Heart right ventricle (tissue), 16 donors: ENCODE measurements at places on chromosomes 3 and 15. TPM values are rescaled to one million over a fixed set of nuclear protein-coding genes. Genes with fewer than 3 reads are reported as not detected.
A peak's percentile ranks its signal among the peaks of the same experiment; 100 is the strongest.

CYP1A2 gene
- polyA plus RNA-seq: not detected

GABRR3 gene
- not detected for polyA plus RNA-seq

DUOX2 gene
- polyA plus RNA-seq: 0.03 TPM

FBXW12 gene
- polyA plus RNA-seq: not detected

GXYLT2 gene
- polyA plus RNA-seq: 1.5 TPM

ANKRD34C gene
- 0.15 TPM for polyA plus RNA-seq

ADAMTS9 gene
- 33.4 TPM for polyA plus RNA-seq

AADACL2 gene
- not detected for polyA plus RNA-seq

CCNB2 gene
- not detected for polyA plus RNA-seq

GRM2 gene
- polyA plus RNA-seq: 0.04 TPM

GASK1A gene
- polyA plus RNA-seq: 0.59 TPM

RTP3 gene
- polyA plus RNA-seq: not detected

DNA sequence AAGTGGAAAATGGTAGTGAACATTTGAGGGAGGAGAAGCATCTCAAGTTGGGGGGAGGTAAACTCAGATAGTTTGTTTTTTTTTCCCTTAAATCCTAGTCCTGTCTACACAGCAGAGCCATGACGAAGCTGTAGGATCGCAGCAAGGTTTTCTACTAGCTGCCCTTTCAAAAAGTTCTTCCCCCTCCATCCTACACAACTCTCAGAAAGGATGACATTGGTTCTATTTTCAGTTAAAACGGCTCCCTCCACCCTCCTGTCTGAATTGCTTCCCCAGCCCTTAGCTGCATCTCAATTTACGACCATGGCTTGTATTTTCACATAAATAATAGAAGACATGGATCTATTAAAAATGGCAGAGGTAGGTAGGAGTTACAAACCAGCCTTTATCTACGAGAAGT lies 2.2 kb downstream of the HOMER2 start:
- DNase-seq: no peak

- DNase-seq: no peak
Observed at GRCh38 chr3:28247286-28247685, 5.9 kb downstream of the CMC1 start.

GRCh38 chr3:53219895-53220483 lies 35.8 kb downstream of the TKT start:
- DNase-seq: peak; percentile 84

- DNase-seq: no peak
Observed at GRCh38 chr3:43259626-43260025, 26.7 kb upstream of the SNRK start.

DNA sequence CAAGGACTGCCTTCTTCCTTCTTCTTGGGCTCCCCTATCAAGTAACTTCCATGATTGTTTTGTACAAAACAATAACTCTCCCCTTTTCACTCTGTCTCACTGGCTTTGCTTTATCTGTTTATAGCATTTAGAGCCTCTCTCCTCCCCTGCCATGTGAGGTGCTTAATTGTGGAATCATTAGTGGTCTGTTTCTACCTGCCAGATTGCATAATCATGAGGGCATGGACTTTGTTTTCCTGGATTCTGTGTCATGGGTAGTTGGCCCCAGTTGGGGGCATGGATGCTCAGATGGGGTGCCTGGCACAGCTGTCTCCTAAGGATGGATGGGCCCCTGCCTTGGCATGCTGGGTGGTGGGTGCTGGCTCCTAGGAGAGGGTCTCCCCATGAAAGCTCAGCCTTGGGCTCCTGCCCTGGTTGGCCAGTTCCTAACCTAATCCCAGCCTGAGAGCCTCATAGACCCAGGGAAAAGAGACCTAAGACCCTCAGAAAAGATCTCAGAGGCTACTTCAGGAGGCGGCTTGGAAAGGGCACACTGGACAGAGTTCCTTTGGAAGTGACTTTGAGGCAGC lies 8.0 kb upstream of the CTXND1 start:
- no peak for DNase-seq

DNA sequence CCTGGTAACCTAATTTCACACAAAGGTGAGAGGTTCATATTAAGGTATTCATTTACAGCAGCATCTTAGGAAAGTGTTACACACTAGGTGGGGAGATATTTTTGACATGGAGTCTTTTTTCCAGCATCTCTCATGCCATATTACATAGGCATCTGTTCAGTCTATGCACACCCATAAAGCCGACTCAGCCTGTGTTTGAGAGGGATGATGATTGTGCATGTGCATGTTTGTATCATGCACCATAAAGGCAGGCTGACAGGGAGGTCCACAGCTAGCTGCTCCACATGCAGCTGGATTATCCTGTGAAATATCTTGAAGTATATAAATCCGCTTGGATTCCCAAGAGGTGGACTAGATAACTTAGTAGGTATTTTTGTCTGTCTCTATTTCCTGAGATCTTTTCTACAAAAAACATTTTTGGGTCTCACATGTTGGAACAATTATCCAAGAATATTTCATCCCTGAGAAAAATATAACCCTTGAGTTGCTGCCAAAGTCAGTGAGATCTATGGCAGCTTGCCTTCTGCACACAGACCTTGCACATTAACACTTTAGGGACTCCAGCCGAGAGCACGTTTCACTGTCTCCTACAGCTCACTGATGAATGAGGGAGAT lies 288.4 kb upstream of the DPH6 start:
- DNase-seq: no peak

- no peak for DNase-seq
Observed at GRCh38 chr15:89860891-89861290, 32.9 kb downstream of the AP3S2 start.

DNA sequence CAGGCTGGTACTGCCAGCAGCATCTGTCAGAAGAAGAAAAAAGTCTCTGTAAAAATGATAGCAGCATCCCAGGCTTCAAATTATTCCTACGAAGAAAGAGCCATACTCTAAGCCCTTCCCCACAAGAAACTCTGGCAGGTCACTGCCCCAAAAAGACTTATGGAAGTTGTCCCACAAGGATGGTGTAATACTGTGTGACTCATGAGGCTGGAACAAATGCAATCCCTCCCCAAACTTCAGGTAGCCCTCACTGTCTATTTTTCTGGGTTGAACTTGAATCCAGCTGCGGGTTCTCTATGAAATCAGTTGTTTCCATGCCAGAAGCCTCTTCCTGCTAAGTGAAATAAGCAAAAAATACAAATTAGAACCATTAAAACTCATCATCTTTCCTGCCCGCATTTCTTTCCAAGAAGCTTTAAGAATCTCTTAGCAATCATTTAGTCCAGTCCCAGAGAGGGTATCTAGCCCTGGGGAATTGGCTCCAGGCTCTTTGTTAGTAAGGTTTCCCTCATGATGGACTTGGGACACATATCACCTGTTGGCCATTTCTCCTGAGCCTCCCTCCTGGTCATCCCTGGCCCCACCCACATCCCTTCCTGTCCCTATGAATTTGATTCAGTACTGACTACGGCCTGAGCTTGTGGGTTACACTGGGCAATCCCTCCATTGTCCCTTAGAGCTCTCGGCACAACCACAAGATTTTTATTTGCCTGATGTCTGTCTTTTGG lies 51.7 kb downstream of the FAM174B start:
- no peak for DNase-seq

GRCh38 chr3:37466660-37467359 lies 292.4 kb upstream of the LRRFIP2 start:
- DNase-seq: peak; percentile 14

DNA sequence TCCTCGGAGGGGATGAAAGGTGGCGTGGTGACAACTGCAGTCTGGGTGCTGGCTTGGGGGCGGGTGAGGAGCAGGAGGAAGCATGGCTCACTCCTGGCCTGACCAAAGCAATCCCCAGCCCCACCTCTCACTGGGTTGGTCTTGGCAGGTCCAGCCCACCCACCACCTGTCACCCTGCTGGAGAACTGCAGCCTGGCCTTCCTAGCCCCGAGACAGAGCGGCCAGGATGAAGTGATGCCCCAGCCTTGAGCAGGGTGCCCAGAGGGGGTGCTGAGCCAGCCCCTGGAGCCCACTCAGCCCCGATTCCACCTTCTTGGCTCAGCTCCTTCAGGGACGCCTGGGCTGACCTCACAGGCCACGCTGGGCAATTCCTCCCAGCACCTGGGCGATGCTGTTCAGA lies 89.9 kb downstream of the IQSEC1 start:
- DNase-seq: no peak

DNA sequence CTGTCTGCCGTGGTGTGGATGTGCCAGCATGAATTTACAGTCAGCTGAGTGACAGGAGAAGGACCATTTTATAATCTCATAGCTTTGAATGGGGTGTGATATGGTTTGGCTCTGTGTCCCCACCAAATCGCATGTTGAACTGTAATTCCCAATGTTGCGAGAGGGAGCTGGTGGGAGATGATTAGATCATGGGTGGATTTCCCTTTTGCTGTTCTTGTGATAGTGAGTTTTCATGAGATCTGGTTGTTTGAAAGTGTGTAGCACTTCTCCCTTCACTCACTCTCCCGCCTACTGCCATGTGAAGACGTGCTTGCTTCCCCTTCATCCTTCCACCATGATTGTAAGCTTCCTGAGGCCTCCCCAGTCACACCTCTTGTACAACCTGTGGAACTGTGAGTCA lies 111.9 kb upstream of the CHD2 start:
- no peak for DNase-seq

- DNase-seq: no peak
Observed at GRCh38 chr15:95903352-95903751, 427.1 kb upstream of the NR2F2 start.

GRCh38 chr3:41296556-41296955 lies 97.3 kb downstream of the CTNNB1 start:
- DNase-seq: no peak

DNA sequence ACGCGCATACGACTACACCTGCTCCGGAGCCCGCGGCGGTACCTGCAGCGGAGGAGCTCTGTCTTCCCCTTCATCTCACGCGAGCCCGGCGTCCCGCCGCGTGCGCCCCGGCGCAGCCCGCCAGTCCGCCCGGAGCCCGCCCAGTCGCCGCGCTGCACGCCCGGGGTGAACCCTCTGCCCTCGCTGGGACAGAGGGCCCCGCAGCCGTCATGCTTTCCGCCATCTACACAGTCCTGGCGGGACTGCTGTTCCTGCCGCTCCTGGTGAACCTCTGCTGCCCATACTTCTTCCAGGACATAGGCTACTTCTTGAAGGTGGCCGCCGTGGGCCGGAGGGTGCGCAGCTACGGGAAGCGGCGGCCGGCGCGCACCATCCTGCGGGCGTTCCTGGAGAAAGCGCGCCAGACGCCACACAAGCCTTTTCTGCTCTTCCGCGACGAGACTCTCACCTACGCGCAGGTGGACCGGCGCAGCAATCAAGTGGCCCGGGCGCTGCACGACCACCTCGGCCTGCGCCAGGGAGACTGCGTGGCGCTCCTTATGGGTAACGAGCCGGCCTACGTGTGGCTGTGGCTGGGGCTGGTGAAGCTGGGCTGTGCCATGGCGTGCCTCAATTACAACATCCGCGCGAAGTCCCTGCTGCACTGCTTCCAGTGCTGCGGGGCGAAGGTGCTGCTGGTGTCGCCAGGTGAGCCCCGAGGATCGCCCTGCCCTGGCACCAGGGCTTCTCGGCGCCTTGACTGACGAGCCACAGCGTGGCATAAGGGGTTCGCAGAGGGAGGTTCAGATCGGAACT lies 420 bp downstream of the SLC27A2 start:
- DNase-seq: peak; percentile 22

DNA sequence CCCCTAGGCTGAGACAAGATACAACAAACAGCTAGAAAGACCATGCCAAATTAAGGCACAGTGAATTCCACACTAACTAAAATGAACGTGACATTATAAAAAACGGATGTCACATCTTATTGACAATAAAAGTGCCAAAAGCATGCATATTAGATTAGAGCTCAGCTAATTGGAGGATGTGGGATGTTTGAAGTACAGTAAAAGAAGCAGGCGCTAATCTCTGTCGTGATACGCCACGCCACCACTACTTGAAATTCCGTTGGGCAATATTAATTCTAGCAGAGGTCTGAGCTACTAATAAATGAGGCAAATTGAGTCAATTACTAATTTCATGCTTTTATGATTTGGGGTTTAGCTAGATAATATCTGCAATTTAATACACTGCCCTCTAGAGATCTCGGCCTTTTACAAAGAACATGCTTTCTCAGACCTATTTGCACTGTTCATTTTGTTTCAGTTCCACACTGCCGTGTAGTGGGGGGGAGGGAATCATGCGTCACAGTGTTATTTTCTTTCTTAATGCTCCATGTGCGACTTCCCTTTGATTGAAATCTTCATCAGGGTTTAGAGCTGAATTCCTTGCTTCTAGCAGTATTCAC lies 52.9 kb upstream of the ROBO2 start:
- no peak for DNase-seq

- DNase-seq: no peak
Observed at GRCh38 chr15:31217566-31218270, 108.9 kb upstream of the KLF13 start.

DNA sequence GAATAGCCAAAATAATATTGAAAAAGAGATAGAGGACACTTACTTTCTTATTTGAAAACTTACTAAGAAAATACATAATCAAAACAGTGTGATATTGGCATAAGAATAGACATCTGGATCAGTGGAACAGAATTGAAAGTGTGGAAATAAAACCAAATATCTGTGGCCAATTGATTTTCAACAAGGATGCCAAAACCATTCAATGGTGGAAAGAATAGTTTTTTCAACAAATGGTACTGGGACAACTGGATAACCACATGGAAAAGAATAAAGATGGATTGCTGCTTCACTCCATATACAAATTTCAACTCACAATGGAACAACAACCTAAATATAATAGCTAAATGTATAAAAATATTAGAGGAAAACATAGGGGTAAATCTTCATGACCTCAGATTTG lies 152.5 kb upstream of the GPR149 start:
- DNase-seq: no peak

GRCh38 chr3:195609229-195609628 lies 25.5 kb upstream of the APOD start:
- no peak for DNase-seq

GRCh38 chr15:34682674-34683073 lies 72.1 kb downstream of the GJD2 start:
- DNase-seq: no peak

DNA sequence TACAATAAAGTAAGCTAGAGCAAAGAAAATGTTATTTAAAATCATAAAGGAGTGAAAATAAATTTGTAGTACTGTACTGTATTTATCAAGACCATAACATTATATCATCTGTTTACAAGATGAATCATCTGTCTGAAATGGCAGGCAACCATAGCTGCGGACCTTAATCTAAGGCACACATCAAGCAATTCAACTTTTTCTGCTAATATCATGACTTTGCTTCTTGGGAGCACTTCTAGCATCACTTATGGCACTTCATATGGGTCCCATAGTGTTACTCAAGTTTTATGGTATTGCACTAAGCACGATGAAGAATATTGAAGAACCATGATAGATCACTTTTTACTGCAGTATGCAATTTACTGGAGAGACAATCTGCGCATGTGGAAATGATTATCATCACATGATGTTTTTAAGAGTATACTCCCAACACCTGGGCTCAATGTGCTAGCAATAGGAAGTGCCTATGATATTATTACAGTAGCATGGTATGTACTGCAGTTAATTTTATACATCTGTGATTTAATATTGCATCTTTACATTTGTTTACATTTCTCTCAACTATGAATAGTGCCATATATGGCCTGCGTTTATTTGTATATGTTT lies 137.7 kb upstream of the NECTIN3 start:
- DNase-seq: no peak
